ENCODE measurements at places on chromosomes 7 and 10.

GRCh38 chr10:100614429-100615095, 78.8 kb downstream of the HIF1AN start:
- DNase-seq, result no peak

DNA sequence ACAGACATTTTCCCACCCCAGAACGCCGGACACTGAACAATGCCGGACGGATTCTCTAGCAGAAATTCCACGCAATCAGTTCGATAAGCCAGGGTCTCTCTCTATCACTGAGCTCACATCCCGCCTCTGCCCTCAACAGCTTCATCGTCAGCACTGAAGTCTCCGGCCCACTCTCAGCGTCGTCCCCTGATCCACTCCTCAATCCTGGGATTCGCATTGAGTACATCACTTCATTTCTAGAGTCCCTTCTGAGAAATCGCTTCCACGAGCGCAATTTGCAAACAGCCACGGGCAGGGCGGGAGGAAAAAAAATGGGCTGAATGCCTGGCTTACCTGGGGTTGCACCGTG, 365 bp downstream of the YME1L1 start:
- no peak for DNase-seq

GRCh38 chr10:133608855-133609254, 17.7 kb downstream of the FRG2B start:
- no peak for DNase-seq

GRCh38 chr7:81159402-81159801, 240.6 kb upstream of the SEMA3C start:
- no peak for DNase-seq

DNA sequence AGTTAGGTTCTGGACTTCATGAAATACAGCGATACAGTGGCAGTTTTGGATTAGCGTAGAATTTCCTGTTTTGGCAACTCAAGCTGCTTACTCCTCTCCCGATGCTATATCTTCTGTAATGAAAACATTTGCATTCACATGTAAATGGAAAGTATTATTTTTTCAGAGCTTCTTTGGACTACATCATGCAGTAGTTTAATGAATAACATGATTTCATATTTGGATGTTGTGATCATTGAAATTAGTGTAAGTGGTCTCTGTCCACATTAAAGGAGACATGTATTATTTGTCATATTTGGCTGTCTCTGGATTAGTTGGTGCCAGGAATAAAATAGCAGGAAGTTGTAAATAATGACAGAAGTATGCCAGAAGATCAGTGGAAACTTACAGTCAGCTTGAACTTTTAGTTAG, 331.6 kb downstream of the GFRA1 start:
- no peak for DNase-seq

- no peak for DNase-seq
Observed at GRCh38 chr10:47268696-47269095, 31.3 kb upstream of the GDF10 start.

DNA sequence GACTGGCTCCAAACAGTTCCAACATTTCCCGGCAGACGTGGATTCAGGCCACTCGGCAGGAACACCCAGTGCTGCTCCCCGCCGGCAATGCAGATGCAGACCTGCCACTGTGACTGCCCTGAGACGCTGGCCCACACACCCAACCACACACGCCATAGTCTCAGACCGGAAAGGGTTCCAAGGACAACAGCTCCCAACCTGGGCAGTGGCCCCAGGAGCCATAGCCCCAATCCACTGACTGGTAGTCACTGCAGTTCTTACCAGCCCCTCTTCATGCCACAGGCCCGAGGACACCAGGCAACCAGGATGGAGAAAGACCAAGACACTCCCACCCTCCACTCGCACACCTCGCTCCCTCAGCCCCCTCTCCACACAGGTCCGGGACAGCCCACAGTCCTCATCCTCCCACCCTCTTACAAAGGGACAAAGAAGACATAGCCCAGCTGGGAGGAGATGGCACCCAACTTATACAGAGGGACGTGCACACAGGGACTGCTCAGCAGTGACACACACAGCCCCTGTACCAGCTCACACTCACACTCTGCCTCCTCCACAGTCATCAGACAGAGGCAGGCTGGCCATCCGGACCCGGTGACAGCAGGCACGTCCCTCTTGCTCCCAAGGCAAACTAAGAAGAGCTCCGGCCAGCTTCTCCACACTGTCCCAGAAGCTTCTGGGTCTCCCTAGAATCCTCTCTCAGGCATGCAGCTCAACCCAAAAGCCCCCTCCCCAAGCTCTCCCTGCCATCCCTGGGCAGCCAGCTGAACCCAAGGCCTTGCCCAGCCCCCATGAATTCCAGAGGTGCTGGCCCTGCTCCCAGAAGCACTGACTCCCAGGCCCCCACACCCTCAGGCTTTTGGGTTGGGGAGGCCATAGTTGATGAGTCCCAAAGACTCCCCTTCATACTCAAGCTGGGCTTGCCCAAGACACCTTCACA, 24.8 kb downstream of the KCNH2 start:
- no peak for DNase-seq

GRCh38 chr10:69202332-69202731, 17.8 kb upstream of the HKDC1 start:
- DNase-seq, result no peak

DNA sequence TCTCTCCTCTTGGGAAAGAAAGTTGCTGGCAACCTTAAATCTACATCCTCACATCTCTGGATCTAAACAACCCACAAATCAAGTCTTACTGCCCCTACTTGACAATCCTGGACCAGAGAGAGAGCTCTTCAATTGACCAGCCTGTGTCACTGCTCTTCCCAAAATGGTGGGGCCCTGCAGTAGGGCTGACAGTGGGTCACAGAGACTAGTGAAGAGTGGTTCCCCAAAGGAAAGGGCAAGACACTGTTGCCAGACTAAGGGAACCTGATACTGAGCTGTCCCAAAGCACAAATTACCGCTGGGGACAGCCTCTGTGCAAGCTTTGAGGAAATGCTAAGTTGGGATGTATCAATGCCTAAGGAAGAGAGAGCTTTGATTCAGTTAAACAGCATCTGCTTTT, 4.5 kb upstream of the GPRIN2 start:
- no peak for DNase-seq
